ENCODE measurements at places on chromosomes 4 and X.

DNA sequence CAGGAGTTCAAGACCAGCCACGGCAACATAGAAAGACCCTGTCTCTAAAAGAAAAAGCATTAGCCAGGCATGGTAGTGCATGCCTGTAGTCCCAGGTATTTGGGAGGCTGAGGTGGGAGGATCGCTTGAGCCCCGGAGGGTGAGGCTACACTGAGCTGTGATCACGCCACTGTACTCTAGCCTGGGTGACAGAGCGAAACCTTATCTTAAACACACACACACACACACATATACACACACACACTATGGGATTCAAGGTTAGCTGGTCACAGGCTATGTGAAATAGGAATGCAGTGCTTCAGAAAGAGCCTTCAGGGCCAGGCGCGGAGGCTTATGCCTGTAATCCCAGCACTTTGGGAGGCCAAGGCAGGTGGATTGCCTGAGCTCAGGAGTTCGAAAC lies 23.5 kb downstream of the NLGN3 start:
- DNase-seq: no peak

GRCh38 chrX:110989447-110989846 lies 106.5 kb upstream of the PAK3 start:
- no peak for DNase-seq

GRCh38 chrX:1835056-1835455 lies 220.2 kb downstream of the ASMT start:
- DNase-seq: no peak

GRCh38 chr4:52780617-52781354 lies 29.6 kb upstream of the ERVMER34-1 start:
- DNase-seq: no peak

- DNase-seq: no peak
Observed at GRCh38 chr4:129420637-129421036, 324.7 kb downstream of the C4orf33 start.

DNA sequence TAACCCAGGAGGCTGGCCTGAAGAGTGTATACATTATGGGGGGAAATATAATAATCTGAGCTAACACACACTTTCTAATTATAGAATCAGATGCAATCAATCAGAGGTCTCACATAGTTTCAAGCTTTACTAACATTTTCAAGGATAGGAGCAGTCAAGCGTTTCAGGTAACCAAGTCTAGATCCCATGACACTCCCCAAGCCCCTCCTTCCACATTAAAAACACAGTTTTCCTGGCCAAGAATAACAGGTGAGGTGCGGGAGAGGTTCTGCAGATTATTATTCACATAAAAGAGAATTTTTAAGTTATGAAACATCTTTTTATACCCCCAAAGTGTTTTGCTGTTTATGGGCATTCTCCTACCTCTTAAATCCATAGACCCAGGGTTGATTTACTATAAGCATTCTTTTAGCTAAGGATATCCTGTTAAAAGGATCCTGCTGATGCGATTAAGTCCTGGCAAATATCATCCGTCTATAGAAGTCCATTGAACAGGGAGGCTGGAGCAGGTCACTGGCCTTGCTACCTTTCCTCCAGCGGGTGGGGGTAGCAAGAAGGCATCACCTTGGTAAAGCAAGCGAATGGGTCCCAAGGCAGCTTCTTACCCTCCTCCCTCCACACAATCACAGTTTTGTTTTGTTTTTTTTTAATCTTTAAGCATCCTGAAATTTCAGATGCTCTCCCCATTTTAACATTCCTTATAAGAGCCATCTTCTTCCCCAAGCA lies 104.7 kb upstream of the GPM6A start:
- DNase-seq: no peak

GRCh38 chr4:77163641-77164040 lies 6.6 kb downstream of the CCNG2 start:
- no peak for DNase-seq

DNA sequence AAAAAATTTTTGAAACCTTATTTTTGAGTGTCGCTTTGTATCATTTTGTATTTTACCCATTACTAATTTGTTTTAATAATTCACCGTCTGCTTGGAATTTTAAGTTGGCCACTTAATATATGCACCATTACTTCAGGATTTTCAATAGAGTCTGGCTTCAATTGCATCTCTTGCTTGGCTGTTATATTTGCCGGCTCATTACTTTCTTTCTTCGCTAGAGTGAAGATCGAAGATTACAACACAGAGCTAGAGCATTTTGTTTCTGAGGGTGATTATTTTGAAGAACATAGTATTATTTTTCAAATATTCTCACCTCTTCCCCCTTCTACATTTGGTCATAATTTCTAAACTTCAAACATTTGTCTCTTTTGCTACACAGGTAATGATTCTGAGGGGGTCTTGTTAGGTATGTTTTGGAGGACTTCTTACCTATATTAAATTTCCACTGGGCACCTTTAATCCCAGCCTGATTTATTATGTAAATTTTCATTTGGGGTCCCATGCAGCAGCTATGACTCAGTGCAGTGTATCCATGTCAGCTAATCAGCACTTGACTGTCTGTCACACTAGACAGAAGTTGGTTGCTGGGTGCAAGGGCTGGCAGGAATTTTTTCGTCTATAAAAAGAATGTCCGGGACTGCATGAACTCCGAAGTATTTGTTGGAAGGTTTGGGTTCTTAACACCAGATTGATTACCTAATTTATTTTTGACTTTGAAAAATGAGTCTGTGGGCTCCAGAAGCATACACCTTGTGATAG lies 18.6 kb downstream of the TBC1D1 start:
- DNase-seq: no peak

DNA sequence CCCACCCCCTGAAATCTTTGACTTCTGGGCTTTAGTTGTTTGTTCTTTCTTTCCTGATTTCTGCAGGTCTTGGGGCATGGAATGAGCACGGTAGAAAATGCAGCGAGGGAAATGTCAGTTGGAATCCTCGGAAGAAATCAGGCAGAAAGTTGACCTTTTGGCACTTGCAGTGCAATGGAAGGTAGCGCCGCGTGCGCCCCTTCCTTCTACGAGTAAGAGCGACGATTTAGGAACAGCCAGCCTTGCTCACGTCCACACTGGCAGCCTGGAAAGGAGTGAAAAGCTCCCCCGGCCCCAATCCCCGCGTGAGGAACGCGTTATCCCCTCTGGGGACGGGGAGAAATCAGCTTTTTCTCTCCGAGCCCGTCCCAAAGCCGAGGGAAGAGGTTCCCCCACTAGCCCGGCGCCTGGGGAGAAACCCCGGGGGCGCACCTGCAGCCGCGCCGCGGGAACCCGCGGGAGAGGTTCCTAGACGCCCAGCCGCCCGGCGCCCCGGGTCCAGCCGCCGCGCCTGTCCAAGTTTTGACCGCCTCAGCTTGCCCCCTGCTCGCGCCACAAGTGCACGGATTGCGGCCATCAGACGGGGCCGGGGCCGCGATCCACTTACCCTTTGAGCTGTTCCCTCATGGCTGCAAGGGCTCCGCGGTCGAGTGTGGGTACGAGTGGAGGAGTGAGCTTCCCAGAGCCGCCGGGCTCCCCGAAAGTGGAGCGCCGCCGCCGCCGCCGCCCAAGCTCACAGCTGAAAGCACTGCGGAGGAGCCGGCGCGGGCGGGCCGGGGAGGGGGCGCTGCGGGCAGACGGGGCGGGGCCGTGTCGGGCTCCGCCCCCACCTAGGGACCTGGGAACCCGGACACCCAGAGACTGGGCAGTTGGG lies 194.6 kb upstream of the FTHL17 start:
- DNase-seq: no peak

DNA sequence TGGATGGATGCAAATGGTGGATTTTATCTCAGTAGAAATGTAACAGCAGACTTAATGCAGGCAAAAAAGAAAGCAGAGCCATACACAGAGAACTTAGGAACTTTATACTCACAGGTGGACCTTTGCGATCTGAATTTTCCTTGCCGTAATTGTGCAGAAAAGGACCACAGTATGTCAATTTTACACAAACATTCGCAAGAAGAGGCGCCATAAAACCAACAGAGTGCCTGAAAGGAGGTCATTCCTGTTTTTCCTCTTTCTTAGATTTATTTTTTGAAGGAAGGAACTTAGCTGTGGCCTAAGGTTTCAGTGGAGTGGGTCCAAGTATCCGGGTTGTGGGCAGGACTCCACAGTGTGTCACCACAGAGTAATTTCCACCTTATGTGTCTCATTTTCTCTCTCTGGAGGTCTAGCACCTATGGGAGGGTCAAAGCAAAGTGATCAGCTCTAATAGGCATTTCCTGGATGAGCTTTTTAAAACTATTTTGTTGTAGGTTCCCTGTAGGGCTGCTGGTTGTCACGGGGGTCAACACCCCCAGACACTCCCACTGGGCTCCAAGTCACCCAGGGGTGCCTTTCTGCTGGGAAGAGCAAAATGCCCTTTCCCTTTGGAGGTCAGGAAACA lies 24.7 kb upstream of the PBDC1 start:
- DNase-seq: no peak

- no peak for DNase-seq
Observed at GRCh38 chr4:161929956-161930355, 233.8 kb downstream of the FSTL5 start.

- DNase-seq: no peak
Observed at GRCh38 chr4:121778991-121779628, 14.1 kb upstream of the SMIM43 start.

- no peak for DNase-seq
Observed at GRCh38 chr4:178165951-178166308, 723.7 kb upstream of the AGA start.

DNA sequence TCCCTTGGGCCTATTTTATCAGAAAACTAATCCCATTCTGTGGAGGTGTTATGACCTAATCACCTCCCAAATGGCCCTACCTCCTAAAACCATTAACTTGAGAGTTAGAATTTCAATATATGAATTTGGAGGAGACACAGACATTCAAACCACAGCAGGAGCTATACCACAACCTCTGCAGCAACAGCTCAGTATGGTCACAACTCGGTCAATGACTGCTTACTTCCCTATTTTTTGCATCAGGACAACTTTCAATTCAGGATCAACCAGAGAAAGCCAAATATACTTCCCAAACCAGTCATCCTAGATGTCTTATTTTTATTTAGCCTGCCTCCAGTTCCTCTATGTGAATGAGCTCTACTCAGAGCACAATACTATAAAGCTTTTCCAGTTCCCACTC lies 11.3 kb upstream of the SMARCA5 start:
- no peak for DNase-seq

GRCh38 chrX:129823115-129823514 lies 20.6 kb downstream of the ZDHHC9 start:
- DNase-seq: peak; percentile 44

DNA sequence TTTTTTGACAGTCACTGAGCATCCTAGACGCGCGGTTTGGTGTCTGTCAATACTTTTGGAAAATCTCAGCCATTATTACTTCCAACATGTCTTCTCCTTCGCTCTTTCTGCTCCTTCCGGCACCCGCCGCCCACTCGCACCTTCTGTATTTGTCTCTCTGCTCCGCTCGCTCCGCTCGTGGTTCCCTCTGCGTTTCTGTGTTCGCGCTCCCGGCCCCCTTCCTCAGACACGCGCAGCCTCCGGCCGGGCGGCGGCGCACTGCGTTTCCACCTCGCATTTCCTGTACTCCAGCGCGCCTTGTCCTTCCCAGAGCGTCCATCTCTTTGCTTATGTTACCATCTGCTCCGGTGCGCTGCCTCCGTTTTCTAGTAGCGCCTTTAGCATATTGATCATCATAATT lies 21.1 kb downstream of the PDE6B start:
- peak; percentile 9 for DNase-seq

GRCh38 chr4:143559757-143560147 lies 46.2 kb downstream of the SMARCA5 start:
- peak; percentile 25 for DNase-seq

DNA sequence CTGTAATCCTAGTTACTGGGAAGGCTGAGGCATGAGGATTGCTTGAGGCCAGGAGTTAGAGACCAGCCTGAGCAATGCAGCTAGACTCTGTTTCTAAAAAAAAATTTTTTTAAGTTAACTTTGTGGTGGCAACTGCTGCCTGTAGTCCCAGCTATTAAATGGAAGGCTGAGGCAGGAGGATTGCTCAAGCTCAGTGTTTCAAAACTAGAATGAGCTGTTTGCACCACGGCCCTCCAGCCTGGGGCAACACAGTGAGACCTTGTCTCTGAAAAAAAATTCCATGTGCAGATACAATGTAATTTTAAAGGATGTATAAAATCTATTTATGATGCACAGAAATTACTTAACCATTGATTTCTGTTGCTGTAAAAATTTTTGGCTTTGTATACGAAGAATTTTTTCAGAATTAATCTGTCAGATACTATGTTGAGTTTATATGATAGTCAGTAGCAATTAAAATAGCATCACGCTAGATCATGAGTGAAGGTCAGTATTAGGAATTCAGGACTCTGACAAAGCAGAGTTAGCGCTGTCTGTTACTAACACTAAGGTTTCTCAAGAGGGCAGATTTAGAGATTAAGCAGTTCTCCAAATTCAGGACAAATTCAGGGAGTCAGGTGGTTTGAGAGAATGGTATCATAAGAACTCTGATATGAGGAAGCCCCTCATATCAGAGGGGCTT lies 8.3 kb upstream of the AGA start:
- no peak for DNase-seq

- no peak for DNase-seq
Observed at GRCh38 chr4:8194306-8195242, 4.5 kb upstream of the SH3TC1 start.

DNA sequence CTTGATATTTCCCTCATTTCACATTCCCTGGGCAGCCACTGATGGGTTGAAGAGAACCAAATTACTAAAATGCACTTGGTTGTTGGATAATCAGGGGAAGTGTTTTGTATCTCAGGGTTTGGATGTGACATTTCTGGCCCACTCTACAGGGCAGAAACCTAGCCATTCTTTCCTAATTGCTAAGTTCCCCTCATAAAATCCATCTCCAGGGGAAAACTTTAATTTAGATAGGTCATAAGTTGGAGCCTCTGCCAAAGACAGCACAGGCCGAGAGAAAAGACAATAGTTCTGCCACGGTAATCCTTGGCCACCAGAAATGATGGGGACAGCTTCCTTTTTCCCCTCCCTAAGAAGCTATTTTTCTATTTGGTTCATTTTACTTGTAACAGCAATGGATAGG lies 192.7 kb upstream of the C1QTNF7 start:
- no peak for DNase-seq

DNA sequence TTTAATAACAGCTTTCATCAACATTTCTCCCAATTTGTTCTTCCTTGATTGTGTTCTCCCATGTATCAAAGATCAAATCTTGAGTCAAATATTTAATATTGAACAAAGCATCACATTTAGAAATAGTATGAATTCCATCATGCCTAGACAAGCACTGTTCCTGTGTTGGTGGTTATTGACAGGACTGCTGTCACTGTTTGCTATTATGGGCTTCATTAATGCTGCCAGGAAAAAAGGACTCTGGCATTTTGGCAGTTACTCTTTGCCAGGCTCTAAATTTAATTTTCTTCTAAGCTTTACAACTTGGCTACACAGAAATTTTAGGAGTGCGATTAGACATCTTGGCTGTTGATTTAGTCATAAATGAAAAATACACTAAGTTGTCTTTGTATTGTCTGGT lies 295.9 kb upstream of the NRK start:
- no peak for DNase-seq

GRCh38 chrX:78105944-78106650 lies 2.0 kb downstream of the PGK1 start:
- no peak for DNase-seq

DNA sequence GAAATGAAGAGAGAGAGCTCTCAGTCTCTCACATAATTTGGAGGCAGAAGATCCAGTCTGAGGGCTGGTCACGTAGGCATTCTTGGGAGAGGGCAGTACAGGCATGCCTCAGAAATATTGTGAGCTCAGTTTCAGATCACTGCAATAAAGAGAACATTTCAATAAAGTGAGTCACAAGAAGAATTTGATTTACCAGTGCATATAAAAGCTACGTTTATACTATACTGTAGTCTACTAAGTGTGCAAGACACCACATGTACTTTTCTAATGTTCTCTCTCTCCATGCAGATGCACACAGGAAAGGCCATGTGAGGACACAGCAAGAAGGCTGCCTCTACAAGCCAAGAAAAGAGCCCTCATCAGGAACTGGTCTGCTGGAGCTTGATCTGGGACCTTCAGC lies 583.5 kb upstream of the FAT1 start:
- DNase-seq: no peak

Measured in stimulated activated CD4-positive, alpha-beta T cell treated with anti-CD3 and anti-CD28 coated beads, Interleukin-1b, Interleukin-23, amount 100 ng/mL, for 4 hours (primary cell).